Activated CD4-positive, alpha-beta T cell treated with anti-CD3 and anti-CD28 coated beads for 36 hours (primary cell): ENCODE measurements at places on chromosomes 1 and 21. TPM values are rescaled to one million over a fixed set of nuclear protein-coding genes. Genes with fewer than 3 reads are reported as not detected.

The CCDC27 gene
- not detected for total RNA-seq

The FALEC gene
- 0.34 TPM for total RNA-seq

The DNALI1 gene
- 0.16 TPM for total RNA-seq

The LCE2C gene
- not detected for total RNA-seq

The CR1L gene
- not detected for total RNA-seq

The SLC1A7 gene
- total RNA-seq: not detected

The OR14K1 gene
- not detected for total RNA-seq

The DNAJB4 gene
- total RNA-seq: 8.8 TPM

The EFNA3 gene
- total RNA-seq: 5.1 TPM

The FOXD2 gene
- total RNA-seq: 0.05 TPM

The TTC39A gene
- total RNA-seq: not detected

The RGS13 gene
- not detected for total RNA-seq

The TNNT2 gene
- not detected for total RNA-seq

The ASPM gene
- total RNA-seq: 47.8 TPM

The PDC gene
- total RNA-seq: not detected

The OXCT2 gene
- total RNA-seq: 0.49 TPM

The DCST1 gene
- total RNA-seq: not detected

The SAMD11 gene
- not detected for total RNA-seq

The MROH7 gene
- total RNA-seq: 0.16 TPM

The FMO2 gene
- total RNA-seq: not detected

The C1orf141 gene
- total RNA-seq: not detected

The SOD1 gene
- 284 TPM for total RNA-seq

The KMO gene
- not detected for total RNA-seq

The S100A7 gene
- total RNA-seq: not detected
